ENCODE measurements at places on chromosomes 1 and 21.

GRCh38 chr1:30106125-30106524 is 617.3 kb downstream of the MATN1 start:
- peak; percentile 71 for DNase-seq

DNA sequence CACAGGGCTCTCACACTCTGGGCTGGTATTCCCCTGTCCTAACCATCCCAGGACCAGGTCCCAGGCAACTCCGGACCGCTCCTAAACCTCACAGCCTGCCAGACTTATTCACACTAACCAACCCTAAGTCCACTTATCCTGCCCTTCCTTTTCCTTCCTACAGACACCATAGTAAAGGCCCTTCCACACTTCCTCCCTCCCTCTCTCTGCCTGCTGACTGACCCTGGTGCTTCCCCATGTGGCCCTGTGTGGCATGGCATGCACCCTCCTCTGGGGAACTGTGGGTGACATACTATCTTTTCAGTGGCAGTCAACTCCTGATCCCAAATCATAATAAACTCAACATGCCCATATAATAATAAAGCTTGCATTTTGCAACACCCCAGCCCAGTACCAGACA is 155.1 kb upstream of the DNAH14 start:
- DNase-seq = no peak

- DNase-seq = no peak
These were observed 44.6 kb downstream of the WASF2 start for GRCh38 chr1:27445177-27445936.

GRCh38 chr1:201190624-201191051 is at the start of gene IGFN1:
Gene IGFN1 (plus strand): TSS chr1:201190824. CDS start chr1:201193294, 2,470 bp downstream.
- DNase-seq = no peak

GRCh38 chr21:44564099-44564498 is 5.5 kb upstream of the KRTAP10-3 start:
- DNase-seq = no peak

DNA sequence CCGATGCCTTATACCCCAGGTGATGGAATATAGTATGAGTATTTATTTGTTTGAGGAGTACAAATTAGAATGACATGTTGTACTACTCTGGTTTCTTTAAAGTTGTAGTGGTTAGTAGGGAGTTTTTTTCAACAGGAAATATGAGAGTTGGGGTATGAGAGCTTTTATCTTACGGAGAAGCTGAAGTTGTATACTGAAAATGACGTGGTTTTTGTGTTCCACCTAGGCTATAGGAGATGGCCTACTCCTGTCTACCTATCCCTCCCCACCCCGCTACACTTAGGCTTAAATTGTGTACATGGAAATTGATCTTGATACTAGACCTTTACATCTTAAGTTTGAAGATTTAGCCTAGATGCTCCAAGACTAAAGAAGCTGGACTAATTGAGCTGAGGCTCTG is 6.8 kb upstream of the HAX1 start:
- no peak for DNase-seq

DNA sequence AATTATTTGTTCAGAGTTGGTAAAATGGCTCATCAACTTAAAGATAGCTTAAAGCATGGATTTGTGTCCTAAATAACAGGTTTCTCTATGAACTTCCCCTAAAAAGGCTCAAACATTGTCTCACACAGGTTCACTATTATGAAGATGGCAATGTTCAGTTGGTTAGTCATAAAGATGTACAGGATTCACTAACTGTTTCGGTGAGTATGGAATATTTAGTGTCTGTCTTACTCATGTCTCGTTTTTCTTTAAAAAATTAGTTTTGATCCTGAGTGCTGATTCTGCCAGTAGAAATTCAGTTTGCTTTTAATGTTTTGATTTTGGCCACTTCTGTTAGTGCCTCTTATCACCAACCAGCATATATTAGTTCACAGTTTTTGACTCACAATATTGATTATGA is 7.5 kb upstream of the MOV10 start:
- no peak for DNase-seq

GRCh38 chr1:41754540-41754939 is 164.2 kb downstream of the HIVEP3 start:
- no peak for DNase-seq
